ENCODE measurements at places on chromosomes 11 and 22.

GRCh38 chr11:27497284-27497866 lies 9.2 kb downstream of the LIN7C start:
- DNase-seq: no peak

- no peak for DNase-seq
Measured at GRCh38 chr11:128509621-128510389, 77.6 kb downstream of the ETS1 start.

GRCh38 chr22:19612866-19613572 lies 88.8 kb upstream of the CLDN5 start:
- no peak for DNase-seq

GRCh38 chr11:1638344-1638743 lies 8.8 kb downstream of the KRTAP5-5 start:
- DNase-seq: no peak

GRCh38 chr11:75606099-75606498 lies 44.0 kb downstream of the SERPINH1 start:
- no peak for DNase-seq

DNA sequence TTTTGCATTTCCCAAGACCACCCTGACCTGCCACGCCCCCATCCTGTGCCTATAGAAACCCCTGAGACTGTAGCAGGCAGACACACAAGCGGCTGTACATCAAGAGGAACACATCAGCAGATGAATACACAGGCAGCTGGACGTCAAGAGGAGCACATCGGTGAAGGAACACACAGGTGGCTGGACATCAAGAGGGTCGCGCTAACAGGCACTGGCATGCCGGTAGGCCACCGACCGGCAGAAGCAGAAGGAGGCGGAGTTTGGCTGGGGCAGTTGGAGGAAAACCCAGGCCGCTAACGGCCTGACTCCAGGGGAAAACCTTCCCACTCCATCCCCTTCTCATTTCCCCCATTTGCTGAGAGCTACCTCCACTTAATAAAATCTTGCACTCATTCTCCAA lies 5.4 kb upstream of the IPO7 start:
- no peak for DNase-seq

- no peak for DNase-seq
Measured at GRCh38 chr22:20549232-20549841, 41.9 kb downstream of the MED15 start.

Measured in NCI-H1048 (cell line).